Activated T-cell treated with anti-CD3 and anti-CD28 coated beads for 48 hours (primary cell): ENCODE measurements at places on chromosomes 6 and 20.

- no peak for DNase-seq
These were observed 8.7 kb upstream of the STXBP5 start for GRCh38 chr6:147195510-147195909.

DNA sequence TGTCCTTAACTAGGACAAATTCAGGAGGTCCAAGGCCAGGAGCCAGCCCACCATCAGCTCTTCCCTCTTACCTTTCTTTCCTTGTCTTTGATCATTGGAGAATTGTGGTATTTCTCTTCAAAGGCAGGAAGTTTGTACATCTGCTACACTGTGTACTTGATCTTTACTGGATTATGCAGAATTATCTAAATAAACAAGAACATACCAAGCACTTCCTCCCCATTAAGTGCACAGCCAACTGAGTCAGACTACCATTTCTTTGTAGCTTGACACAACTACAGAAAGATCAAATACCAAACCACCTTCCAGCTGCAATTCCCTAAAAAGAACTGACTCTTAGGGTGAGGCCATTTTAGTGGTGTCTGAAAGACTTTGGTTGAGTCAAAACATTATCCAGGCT, 195.1 kb downstream of the HDGFL1 start:
- no peak for DNase-seq

- DNase-seq = no peak
These were observed 102.4 kb downstream of the CDH26 start for GRCh38 chr20:60060593-60060992.

DNA sequence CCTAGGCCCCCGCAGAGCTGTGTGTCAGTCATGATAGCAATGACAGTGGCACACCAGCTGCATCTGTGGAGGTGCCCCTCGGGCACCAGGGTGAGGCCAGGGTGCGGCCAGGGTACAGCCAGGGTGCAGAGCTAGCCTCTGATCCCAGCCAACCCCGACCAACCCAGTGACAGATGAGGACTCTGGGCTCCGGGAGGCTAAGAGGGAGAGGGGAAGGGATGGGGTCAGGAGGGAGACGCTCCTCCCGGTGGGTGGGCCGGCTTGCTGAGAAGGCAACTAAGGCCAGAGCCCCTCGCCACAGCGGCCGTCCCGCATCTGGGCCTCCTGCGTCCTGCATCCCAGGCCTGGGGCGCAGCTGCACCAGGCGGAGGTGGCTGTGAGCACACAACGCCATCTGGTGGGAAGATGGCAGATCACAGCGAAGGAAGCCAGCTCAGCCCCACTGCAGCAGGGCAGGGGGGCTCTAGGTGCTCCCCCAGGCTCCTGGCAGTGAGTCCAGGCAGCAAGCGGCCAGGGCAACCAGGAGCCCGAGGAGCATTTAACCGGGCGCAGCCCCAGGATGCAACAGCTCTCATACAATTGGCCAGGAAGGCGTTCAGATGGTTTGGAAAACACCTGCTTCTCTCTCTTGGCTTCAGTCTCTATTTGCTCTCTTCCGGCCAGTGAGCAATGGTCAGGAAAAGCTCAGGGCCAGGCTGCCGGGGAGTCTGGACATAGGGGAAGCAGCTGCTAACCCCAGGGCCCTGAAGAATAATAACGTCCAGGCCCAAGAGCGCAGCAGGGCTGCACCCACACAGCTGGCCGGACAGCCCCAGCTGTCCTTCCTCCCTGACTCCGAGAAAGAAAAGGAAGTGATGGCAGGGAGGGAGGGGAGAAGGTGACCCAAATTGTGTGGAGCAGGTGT, 169.4 kb downstream of the TAF4 start:
- peak; percentile 11 for DNase-seq

- DNase-seq = no peak
These were observed 128.1 kb downstream of the CEBPB start for GRCh38 chr20:50318710-50319109.

- no peak for DNase-seq
These were observed 66.5 kb downstream of the WDR27 start for GRCh38 chr6:169635345-169635744.

DNA sequence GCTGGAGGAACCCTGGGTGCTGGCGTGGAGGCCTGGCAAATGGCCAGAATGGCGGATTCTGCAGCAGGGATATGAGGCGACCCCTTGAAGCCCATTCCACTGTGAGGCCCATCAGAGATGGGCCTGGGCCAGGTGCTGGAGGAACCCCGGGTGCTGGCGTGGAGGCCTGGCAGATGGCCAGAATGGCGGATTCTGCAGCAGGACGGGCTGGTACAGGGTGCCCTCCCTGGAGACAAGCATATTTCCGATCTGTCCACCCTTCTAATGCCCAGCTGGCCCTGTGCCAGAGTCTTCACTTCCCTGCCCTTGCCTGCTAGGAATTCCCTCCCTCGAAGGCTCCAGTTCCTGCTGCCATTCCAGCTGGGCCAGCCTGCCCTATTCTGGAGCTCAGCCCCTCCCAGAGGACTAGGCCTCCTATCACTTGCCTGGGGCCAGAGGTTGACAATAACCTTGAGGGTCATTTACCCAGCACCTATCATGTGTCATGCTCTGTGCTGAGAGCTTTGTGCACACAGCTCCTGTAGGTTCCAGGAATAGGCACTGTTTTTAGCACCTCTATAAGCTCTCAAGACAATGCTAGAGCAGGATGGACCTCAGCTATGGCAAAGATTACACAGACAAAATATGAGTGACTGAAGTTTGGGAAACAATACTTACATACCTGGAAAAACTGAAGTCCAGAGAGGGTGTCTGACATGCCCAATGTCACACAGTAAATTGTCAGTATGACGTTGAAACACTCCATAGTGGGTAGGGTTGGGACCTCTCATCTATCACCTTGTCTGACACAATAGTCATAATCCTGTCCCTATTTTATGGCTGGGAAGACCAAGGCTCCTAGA, 21.4 kb downstream of the SUN5 start:
- DNase-seq = no peak

- no peak for DNase-seq
These were observed 174.0 kb downstream of the GJA10 start for GRCh38 chr6:90068264-90068663.

GRCh38 chr6:3359101-3359752, 97.6 kb downstream of the SLC22A23 start:
- no peak for DNase-seq

GRCh38 chr6:135532559-135532958, 35.0 kb upstream of the AHI1 start:
- no peak for DNase-seq

DNA sequence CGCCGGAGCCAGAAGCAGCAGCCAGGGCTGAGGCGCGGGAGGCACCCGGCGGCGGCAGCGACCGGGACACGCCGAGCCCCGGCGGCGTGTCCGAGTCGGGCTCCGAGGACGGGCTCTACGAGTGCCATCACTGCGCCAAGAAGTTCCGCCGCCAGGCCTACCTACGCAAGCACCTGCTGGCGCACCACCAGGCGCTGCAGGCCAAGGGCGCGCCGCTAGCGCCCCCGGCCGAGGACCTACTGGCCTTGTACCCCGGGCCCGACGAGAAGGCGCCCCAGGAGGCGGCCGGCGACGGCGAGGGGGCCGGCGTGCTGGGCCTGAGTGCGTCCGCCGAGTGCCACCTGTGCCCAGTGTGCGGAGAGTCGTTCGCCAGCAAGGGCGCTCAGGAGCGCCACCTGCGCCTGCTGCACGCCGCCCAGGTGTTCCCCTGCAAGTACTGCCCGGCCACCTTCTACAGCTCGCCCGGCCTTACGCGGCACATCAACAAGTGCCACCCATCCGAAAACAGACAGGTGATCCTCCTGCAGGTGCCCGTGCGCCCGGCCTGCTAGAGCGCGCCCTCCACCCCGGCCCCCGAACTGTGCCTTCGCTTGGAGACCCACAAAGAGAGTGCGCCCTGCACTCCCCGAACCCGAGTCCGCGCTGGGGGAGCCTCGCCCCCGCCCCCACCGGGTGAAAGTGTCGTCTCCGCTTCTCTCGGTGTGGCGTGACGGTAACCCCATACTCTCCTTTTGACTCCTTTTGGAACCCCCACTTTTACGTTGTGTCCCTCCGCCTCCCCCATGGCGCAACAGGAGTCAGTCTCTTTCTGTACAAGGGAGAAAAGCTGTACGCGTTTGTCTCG, 1.6 kb downstream of the INSM1 start:
- no peak for DNase-seq

DNA sequence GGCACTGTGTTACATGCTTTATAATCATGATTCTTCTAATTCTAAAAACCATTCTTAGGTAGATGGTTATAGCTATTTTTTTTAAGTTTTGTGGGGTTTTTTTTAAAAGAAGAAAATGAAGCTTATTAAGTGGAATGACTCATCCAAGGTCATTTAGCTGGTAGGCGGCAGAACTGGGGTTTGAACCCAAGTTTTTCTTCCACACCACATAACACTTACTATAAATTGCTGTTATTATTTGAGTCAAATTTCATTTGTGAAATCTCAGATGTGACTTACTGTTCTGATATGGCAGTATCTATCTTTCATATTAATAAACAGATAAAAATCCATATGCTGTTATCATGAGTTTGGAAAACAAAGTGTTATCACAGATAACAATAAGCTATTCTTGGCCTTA, 10.4 kb upstream of the COL10A1 start:
- DNase-seq = no peak

DNA sequence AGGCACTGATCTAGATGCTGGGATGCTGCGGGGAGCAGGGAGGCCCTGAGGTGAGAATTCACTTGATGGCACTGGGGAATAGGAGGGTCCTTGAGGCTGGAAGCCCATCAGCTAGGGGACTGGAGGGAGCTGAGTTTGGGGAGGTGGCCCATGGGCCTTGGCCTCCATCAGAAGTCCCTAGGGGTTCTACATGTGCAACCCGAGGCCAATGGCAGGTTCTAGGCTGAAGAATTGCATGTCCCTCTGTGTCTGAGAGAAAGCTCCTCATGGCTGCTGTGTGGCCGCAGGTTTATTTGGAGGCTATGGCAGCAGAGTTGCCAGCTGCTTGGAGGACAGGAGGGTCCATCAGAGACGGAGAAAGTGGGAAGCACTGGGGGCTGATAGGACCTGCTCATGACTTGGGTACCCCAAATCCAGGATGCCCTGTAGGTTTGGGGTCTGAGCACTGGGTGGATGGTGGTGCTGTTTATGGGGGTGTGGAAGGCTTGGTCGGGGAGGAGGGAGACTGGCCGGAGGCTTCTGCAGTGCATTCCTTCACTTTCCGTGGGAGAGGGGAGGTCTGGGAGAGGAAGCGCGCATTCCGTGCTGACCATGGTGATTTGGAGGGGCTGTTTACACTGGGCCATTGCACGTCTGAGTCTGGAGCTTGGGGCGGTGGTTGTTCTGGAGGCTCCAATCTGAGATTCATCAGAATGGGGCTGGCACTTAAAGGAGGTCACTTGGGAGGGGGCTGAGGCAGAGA, 24.8 kb upstream of the PHACTR3 start:
- no peak for DNase-seq

GRCh38 chr6:41965429-41966213, 24.0 kb upstream of the CCND3 start:
- no peak for DNase-seq

GRCh38 chr6:11921017-11921438, 91.1 kb upstream of the HIVEP1 start:
- no peak for DNase-seq

- DNase-seq = no peak
These were observed 6.8 kb upstream of the ARMC2 start for GRCh38 chr6:108841377-108841855.

DNA sequence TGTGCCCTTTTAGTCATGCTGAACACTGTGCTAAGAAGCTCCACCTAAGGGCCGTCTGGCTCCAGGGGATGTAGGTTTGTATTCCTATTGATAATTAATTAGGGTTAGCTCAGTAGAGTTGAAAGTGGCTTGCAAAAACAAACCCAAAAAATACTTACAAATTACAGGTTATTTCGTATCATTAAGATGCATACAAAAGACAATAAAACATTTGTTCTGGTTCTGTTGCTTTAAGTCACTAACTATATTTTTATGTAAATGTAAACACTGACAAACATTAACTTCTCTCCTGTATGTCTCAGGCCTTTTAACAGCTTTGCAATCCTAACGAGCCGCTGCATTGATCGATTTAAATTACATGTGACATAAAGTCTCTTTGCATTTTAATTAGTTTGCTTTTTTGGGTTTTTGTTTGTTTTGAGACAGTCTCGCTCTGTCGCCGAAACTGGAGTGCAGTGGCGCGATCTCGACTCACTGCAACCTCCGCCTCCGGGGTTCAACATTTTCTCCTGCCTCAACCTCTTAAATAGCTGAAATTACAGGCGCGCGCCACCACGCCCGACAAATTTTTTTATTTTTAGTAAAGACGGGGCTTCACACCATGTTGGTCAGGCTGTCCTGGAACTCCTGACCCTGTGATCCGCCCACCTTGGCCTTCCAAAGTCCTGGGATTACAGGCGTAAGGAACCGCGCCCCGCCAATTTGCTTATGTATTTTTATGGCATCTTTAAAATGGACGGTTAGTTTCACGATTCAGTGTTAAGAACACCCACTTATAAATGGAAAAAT, 110.9 kb downstream of the HFE start:
- DNase-seq = peak; percentile 47

DNA sequence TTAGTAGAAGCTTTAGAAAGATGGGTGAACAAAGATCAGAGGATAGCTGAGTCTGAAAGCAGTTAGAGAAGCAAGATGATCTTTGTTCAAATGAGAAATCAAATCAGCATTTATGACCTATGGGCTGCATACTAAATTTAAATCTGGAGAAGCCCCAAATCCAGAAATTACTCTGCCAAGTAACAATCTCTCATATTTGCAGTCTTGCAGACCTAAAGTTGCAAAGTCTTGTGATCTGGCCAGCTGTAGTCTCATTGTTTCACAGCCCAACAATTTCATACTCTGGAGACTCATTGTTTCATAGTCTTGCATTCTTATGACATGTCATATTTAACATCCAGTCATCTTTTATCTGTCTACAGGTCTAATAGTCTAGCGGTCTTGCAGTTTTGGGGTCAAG, 364.9 kb upstream of the RSPO3 start:
- DNase-seq = no peak

GRCh38 chr6:18362058-18362561, 25.0 kb upstream of the RNF144B start:
- no peak for DNase-seq

DNA sequence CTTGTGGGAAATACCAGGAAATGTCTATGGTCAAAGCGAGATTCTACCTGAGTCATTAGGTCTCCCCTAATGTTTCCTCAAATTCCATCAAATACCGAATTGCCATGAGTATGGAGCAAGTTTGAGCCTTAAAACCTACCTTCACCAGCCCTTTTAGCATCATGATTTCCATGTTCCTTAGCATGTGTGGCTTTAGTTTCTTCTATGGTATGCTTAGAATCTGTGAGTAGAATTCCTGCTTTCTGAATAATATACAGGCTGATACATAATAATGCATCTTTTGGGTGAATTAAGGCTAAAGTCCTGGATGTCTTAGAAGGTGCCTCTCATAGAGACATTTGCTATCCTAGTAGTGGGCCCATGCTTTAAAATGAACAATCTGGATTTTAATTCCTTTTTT, 32.0 kb downstream of the TSPYL4 start:
- no peak for DNase-seq
